ENCODE measurements at places on chromosomes 6 and 20. TPM values are rescaled to one million over a fixed set of nuclear protein-coding genes. Genes with fewer than 3 reads are reported as not detected.
A peak's percentile ranks its signal among the peaks of the same experiment; 100 is the strongest.

CTAGE9 gene
- total RNA-seq: not detected

TCF15 gene
- not detected for total RNA-seq

ARFGEF3 gene
- total RNA-seq: 8.0 TPM

DBNDD2 gene
- total RNA-seq: 12.5 TPM

SLC16A10 gene
- 3.8 TPM for total RNA-seq

DEFB125 gene
- not detected for total RNA-seq

MCHR2 gene
- total RNA-seq: not detected

RIN2 gene
- not detected for total RNA-seq

NOTCH4 gene
- total RNA-seq: 2.3 TPM

GRCh38 chr20:14832630-14833029 is 495.2 kb upstream of the FLRT3 start:
- ATAC-seq: no peak

GRCh38 chr20:46362921-46363867 is 43.2 kb downstream of the ELMO2 start:
- ATAC-seq: peak; percentile 32

GRCh38 chr6:70520575-70520974 is 46.2 kb upstream of the SDHAF4 start:
- no peak for ATAC-seq

DNA sequence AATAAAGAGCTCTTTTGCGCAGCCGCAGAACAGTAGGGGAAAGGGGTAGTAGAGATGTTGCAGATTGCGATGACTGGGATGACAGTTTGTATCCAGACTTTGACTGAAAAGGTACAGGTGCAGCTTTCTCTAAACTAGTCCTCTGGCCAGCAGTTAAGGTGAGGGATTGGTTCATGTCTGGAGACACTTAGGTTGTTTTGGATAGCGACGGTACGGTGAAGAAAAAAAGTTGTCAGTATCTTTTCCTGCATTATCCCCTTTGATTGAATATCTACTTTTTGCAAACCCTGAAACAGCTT is 537 bp downstream of the PRR3 start:
- ATAC-seq: no peak

DNA sequence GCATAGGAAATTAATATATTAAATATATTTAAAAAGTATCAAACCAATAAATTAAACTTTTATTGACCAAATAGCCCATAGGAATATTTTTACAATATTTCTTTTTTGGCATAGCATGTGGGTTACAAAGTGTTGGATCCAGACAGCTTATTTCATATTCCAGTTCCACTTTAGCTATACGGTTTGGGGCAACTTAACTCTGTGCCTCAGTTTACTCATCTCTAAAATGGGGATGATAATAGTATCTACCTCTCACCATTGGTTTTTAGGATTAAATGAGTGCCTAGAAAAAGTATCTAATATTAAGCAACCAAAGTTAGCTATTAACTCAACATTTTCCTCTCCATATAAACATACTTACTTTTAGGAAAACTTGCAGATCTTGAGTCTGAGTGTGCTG is 243.8 kb downstream of the TBC1D32 start:
- ATAC-seq: no peak

- no peak for ATAC-seq
Observed at GRCh38 chr6:130961148-130961547, 101.9 kb downstream of the EPB41L2 start.

GRCh38 chr6:69881322-69882151 is 15.2 kb downstream of the COL19A1 start:
- ATAC-seq: no peak

DNA sequence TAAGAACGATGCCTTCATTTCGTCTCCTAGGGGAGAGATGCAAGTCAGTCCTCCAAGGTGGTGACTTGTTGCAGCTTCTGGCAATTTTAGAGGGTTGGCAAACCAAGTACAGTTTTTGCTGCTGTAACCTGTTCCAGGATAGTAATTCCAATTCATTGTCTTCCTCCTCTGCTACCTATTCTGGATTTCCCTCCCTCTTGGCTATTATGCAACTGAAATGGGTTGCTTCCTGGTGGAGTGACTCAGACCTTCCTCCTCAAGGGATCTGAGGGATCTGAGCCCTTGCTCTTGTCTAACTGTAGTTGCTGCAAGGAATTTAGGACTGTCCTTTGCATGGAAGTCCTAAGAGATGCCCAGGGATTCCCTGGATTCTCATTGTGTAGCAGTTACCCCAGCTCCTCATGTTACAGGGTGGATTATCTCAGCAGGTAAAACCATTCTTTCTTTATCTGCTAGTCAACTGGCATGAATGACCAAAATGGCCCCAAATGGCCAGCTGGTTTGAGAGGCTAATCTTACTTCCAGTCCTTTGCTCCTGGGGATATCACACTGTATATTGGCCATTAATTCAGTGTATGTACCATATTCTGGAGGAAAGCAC is 17.6 kb upstream of the ELMO2 start:
- ATAC-seq: no peak

GRCh38 chr20:53365076-53365475 is 228.6 kb downstream of the ZNF217 start:
- no peak for ATAC-seq

DNA sequence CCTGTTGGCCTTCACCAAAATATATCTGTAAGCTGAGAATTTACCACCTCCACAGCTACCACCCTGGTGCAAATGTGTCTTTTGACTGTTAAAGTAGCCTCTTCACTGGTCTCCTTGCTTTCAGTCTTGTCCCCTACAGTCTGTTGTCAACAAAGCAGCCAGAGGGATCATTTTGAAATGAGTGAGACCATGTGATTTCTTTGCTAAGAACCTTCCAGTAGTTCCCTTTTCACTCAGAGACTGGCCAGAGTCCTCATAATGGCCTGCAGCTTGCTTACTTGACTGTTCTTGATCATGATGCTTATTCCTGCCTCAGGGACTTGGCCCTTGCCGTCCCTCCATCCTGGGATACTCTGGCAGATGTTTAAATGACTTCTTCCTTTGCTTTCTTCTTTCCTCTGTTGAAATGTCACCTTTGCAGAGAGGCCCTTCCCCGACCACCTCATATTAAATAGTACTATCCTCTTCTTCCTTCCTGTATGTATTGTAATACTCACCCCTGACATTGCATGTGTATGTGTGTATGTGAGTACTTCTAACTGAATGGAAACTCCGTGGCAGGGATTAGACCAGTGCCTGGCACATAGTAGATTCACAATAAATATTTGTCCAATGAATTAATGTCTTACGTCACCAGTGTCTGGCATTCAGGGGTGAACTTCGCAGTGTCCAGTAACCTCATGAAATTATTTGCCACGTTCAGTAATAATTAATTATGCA is 5.0 kb downstream of the MANBAL start:
- no peak for ATAC-seq

- no peak for ATAC-seq
Observed at GRCh38 chr20:20023395-20023794, 6.2 kb downstream of the NAA20 start.

DNA sequence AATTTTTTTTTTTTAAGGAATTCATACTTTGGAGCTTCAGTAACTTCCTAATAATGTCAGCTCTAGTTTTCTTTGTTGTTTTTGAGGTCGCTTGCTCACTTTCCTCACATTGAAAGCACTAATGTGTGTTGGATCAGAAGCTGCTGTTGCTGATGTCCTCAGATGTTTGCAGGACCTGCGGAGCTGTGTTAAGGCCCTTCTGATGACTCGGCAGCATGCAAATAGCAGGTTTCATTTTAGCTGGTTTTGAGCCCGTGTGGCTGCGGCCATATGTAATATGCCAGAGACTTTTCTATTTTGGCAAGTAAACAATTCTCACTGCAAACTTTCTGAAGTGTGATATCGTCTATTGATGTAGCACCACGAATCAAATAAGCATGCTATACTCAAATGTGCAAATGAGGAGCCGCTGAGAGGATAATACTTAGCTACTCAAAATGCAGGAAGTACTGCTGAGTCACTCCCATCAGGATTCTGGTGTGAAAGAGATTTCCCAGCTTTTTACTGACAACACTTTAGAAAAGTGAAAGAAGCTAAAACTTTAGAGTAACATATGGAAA is 187.8 kb downstream of the SASH1 start:
- peak; percentile 46 for ATAC-seq

- no peak for ATAC-seq
Observed at GRCh38 chr20:47799116-47799715, 13.9 kb upstream of the SULF2 start.

DNA sequence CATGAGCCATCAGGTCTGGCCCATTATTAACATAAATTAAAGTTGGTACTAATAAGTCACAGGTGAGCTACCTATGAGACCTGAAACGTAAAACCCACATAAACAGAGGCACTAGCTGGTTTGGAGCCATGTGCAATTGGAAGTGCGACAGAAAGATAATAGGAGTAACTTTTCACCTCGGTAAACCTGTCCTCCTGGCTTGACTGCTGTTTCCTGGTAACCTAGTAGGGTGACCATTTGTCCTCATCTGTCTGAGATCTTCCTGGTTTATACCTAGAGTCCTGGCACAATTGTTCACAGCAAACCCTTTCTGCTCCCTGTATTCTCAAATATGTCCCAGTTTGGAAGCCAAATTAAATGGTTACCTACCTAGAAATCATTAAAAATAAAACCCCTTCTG is 7.4 kb downstream of the TBC1D20 start:
- ATAC-seq: no peak

DNA sequence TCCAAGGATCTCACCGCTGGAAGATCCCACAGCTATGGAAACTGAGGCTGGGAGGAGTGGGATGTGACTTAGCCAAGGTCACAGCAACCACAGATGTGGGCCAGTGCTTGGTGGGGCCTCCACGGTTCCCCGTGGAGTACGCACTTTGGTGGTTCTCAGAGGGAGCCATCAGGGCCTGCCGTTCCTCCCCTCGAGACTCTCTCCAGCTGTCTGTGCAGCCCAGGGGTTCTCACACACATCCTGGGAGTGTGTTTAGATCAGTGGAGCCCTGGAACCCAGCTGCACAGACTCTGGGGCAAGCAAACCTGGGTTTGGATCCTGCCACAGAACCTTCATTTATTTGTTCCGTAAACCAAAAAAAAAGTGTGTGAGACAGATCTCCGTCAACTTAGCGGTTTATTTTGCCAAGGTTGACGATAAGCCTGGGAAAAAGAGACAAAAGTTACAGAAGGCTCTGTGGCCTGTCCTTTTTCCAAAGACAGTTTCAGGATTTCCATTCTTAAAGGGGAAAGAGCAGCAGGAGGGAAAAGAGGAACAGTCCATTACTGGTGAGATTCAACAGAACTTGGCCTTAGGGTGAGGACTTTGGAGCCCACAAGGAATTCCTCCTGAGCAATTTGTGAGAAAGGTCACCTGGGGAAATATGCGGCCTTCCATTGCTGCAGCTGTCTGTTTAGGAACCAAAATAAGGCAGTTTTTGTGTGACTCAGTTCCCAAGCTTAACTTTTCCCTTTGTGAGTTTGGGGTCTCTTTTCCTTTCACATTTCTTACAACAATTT is 13.6 kb upstream of the MYMX start:
- ATAC-seq: no peak

- peak; percentile 92 for ATAC-seq
Observed at GRCh38 chr6:167079853-167080297, 43.0 kb upstream of the CCR6 start.

DNA sequence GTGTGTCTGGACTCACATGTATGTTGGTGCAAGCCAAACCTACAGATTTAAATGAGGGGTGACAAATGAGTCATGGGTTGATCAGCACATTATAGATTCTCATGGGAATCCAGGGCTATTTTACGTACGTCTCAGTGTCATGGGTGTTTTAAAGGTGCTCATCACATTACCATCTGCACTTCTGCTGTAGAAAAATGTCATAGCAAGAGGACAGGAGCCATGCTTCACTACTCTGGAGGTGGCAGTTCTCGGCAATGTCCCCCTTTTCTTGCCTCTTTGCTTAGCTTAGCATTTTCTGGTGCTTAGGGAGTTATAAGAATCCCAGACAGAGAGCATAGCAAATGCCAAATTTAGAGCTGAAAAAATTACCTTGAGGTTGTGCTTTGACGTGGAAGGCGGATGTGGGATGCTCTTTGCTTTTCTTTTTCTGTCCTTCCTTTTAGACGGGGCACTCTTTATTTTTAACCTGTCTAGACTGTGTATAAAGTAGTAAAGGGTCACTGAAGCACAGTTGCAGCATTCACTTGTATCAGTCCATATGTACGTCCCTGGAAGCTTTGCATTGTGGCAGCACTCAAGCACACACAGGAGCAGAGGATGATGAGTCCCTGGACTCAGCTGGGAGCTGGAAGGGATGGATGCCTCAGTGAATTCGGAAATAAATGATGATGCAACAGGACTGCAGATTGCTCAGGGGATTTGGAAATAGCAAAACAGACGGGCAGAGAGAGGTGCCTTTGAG is 139.7 kb downstream of the SYNDIG1 start:
- no peak for ATAC-seq

DNA sequence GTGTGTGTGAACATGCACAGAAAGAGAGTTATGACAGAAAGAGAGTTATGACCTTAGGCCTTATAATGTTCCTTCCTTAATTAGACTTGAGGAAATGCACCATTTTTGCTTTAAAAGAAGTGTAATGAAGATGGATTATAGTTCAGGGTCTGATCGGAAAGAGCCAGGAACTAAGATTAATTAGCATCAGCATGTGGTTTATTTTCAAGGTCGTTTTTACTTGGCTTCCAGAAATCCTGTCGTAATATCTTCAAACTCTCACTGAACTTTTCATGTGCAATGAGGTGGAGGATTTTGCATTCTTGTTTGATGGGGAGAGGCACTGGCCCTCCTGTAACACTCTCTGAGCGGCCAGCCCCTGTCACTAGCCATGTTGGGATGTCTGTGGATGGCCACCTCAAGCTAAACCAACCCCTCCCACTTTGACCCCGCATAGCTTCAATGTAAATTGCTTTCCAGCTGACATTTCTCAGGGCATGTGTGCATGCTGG is 116.8 kb downstream of the CDC5L start:
- no peak for ATAC-seq

DNA sequence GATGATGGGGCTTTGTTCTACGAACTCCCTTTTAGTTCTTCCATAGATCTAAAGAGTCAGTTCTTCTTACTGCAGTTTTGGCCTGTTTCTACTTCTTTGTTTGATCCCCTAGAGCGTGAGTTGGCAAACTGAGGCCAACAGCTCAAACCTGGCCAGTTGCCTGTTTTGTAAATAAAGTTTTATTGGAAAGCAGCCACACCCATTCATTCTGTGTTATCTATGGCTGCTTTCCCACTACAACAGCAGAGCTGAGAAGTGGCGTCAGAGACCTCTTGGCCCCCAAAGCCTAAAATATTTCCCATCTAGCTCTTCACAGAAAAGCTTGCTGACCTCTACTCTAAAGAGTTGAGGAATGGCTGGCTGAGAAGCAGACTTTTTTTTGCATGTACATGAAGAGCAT is 52.2 kb downstream of the EYA2 start:
- no peak for ATAC-seq

GRCh38 chr6:104705095-104705707 is 154.5 kb downstream of the HACE1 start:
- ATAC-seq: peak; percentile 98

- ATAC-seq: no peak
Observed at GRCh38 chr20:14481863-14482262, 144.5 kb upstream of the FLRT3 start.
